Lower lobe of right lung (tissue), 2 donors: ENCODE measurements at places on chromosomes 5 and 9.

GRCh38 chr5:100846772-100847171 lies 56.3 kb downstream of the ST8SIA4 start:
- DNase-seq: no peak

DNA sequence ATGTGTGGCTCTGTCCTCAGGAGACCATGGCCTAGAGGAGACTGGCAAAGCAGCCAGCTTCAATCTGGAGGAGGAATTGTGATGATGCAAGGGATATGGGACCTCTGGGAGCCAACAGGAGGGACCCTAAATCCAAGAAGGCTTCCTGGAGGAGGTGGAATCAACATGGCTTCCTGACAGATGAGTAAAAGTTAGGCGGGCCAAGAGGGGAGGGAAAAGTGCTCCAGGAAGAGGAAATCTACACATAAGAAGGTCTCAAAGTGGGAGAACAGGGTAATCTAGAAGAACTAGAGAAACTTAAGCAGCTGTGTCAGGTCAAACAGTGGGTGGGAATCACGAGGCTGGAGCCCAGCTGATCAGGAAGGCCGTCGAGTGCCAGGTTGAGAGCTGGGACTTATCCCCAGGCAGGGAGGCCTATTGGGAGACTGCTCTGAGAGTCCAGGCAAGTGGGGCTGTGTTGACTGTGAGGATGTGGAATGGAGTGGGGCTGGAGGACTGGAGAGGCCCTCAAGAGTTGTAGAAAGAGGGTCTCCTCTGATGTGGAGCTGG lies 119.1 kb downstream of the C9orf50 start:
- peak; percentile 73 for DNase-seq

DNA sequence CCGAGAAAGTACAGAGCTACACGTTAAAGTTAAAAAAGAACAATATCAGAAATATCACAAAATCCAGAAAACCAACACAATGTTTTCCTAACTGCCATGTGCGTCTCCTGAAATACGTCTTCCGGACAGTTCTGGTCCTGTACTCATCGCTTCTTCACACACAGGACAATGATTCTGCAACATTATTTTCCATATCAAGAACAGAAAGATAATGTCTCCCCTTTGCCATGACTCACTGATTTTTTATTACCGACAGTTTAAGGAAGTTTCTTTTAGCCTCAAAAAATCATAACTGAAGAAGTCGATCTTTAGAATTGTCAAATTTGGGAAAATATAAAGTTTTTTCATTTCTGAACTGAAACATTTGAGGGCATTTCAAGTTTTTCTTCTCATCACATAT lies 2.5 kb downstream of the TBC1D9B start:
- no peak for DNase-seq

- DNase-seq: no peak
Measured at GRCh38 chr9:10000669-10001068, 612.1 kb downstream of the PTPRD start.

DNA sequence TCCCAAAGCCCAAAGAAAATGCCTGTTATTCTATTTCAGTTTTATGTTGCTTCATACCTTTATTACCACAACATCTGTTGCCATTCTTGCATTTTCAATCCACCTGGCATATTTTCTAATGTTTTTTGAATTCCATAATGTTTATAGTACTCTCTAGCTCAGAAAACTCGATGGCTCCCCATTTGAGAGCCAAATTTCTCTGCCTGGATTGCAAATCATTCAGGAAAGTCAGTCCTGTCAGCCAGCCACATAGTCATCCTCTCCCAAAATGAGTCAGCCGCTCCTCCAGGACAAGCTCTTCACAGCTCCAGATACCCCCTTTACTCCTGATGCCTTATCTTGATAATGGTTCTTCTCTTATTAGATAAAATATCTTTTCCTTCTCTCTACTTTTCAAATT lies 78.2 kb upstream of the ADCY2 start:
- DNase-seq: no peak

DNA sequence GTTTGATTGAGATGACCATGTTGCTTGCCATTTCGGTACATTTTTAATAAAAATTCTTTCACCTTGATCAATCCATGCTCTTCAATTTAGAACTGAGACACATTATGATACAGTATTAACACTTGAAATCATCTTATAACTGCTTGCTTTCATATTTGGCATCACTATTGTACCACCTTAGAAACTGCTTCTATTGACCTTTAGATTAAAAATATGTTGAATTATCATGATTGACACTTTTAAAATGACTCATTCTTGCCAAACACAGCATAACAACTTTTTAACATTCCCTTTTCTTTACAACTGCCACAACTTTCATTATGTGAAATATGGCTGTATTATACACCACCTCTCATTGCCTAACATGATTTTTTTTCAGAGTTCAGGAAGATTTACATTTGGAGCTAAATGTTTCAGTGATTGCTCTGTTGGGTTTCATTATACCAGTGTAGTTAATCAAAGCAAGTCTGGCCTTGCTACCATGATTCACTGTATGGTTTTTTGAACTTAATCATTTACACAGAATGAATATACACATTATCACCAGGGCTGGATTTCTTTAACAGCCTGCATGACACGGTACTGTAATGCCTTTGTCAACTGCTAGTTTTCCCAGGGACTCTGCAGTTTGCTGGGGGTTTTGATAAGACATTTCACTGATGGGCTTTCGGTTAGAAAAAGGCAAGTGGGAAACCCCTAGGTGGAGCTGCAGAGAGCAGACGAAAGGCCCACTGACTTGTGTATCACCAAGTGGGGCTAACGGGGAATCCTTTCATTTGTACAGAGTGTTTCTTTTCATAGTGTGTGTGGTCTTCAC lies 93.6 kb upstream of the TLE4 start:
- no peak for DNase-seq

GRCh38 chr5:166329149-166329800 lies 1962.2 kb upstream of the WWC1 start:
- no peak for DNase-seq

- no peak for DNase-seq
Measured at GRCh38 chr5:136374003-136374402, 8.7 kb upstream of the TRPC7 start.

DNA sequence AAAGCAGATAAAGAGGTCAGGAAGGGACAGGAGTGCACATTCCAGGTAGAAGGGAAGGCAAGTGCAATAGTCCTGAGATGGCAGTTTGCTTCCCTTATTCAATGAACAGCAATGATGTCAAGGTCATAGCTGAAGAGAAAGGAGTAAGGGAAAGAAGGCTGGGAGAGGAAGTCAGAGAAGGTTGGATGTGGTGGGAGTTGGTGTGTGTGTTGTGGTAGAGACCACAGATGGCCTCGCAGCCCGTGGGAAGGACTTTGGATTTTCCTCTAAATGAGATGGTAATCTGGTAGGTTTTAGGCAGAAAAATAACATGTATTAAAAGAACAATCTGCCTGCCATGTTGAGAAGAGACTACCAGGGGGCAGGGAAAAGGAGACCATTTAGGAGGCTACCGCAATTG lies 25.1 kb upstream of the LPAR1 start:
- DNase-seq: no peak
